Left renal cortex interstitium (tissue), 4 donors: ENCODE measurements at places on chromosomes 3 and 15.

- peak; percentile 49 for DNase-seq
Measured at GRCh38 chr15:55846116-55846707, 103.3 kb upstream of the PRTG start.

DNA sequence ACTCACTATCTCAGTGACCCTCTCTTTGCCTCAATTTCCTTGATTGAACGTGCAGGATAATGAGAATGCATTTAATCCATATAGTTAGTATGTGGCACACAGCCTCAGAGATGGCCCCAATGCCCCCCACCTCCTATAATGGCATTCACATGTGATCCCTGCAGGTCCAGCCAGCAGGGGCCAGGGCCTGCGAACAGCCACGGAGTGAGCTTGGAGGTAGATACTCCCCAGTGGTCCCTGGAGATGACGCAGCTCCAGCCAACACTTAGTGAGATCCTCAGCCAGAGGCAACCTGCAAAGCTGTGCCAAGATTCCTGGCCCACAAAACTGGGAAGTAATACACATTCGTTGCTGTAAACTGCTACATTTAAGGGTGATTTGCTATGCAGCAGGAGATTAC, 184.9 kb upstream of the NSMCE3 start:
- no peak for DNase-seq

DNA sequence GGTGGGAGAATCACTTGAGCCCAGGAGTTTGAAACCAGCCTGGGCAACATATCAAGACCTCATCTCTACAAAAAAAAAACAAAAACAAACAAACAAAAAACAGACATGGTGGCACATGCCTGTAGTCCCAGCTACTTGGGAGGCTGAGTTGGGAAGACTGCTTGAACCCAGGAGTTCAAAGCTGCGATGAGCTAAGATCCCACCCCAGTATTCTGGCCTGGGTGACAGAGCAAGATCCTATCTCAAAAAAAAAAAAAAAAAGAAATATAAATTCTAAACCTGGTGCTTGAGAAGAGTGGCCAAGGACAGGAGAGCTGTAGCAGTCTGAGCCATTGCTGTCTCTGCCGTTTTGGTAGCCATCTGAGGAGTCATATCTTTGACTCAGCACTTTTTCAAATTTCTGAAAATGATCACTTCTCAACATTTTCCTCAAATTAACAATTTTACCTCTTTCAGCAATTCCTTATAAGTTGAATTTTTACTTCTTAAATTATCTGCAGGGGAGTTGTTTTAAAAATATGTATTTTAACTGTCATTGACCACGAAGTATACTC, 3.6 kb upstream of the DENND4A start:
- DNase-seq, result no peak

DNA sequence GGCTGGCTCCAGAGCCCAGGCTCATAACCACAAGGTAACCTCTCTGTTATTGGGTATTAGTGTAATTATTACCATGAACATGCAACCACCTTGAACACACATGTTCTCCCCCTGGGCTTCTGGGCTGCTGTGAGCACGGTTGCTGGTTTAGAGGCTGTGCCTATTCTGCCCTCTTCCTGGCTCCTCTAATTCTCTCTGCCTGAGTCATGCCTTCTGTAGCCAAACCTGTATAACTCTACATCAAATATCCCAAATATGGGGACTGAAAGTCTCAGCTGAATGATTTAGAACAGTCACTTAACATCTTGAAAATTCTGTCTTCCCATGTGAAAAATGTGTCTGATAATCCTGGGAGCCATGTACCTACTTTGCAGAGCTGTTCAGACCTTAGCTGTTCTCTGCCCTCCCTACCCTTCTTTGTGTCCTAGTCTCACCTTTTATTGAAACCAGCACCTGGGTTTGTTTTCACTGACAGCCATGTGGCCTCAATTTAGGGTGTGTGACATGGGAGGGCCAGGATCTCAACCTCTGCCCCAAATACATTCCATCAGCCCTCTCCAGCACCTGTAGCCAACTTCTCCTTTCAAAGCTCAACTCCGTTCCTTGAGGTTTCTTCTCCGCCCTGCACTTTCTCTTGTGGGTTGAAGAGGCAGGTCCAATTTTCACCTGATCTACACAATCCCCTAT, 60.7 kb downstream of the PDZRN3 start:
- no peak for DNase-seq

- DNase-seq, result no peak
Measured at GRCh38 chr15:78093242-78094020, 1.1 kb downstream of the SH2D7 start.

GRCh38 chr15:41930221-41930866, 36.5 kb upstream of the SPTBN5 start:
- DNase-seq, result no peak

GRCh38 chr3:151899996-151900395, 26.6 kb downstream of the SUCNR1 start:
- DNase-seq, result no peak

DNA sequence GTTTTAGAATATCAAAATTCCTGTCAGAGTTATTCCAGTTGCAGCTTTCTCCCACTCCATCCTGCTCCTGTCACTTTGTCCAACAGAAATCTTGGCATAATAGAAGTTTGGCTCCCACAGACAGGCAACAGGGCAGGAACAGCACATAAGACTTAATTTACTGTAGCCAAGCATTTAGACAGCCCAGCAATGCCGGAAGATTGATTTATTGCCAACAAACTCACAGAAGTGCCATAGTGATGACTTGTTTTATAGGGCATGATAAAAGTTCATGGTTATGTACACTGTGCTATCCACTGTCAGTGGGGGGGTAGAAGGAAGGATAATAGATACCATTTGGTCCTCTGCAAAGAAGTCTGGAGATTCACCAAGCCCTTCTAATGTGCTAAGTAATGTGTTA, 98.3 kb upstream of the CBLB start:
- peak; percentile 36 for DNase-seq

- no peak for DNase-seq
Measured at GRCh38 chr3:30081904-30082303, 524.5 kb upstream of the TGFBR2 start.

GRCh38 chr3:182258538-182259177, 534.6 kb upstream of the ATP11B start:
- DNase-seq, result no peak

DNA sequence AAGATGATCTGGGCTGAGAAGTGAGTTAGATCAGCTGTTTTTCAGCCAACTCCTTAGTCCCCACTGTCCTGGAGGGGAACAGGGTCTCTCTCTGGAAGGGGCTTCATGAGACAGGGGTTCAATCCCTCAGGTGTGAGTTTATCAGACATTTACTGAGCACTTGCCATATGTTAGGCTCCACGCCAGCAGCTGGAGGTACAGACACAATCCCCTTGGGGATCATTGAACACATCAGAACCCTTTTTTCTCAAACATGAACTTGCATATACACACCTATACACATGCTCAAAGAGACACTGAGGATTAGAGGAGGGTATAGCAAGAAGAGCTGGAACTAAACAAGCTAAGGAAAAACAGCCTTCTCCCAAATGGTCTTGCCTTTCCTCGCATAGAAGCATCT, 5.5 kb upstream of the BMF start:
- no peak for DNase-seq

DNA sequence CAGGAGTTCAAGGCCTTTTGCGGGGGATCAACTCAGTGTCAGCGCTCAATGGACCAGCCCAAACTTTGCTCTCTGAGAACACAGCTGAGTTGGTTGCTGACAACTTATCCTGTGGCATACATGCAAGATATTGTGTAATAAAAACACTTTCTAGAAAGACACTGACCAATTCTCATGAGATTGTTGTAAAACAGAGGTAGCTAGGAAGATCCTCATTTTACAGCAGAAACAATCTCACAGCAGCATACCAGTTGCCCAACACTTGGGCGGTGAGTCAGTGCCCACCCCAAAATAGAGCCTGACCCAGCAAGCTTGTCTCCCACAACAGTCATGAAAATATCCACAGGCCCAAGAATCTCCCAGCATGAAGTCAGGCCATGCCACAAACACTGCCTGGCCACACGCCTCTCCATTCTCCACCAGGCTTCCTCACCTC, 18.2 kb downstream of the KLHL6 start:
- no peak for DNase-seq

- DNase-seq, result no peak
Measured at GRCh38 chr3:14852058-14852594, 33.4 kb downstream of the FGD5 start.

GRCh38 chr3:66504850-66505641, 4.2 kb upstream of the LRIG1 start:
- no peak for DNase-seq
